ENCODE measurements at places on chromosomes 3 and 15.

DNA sequence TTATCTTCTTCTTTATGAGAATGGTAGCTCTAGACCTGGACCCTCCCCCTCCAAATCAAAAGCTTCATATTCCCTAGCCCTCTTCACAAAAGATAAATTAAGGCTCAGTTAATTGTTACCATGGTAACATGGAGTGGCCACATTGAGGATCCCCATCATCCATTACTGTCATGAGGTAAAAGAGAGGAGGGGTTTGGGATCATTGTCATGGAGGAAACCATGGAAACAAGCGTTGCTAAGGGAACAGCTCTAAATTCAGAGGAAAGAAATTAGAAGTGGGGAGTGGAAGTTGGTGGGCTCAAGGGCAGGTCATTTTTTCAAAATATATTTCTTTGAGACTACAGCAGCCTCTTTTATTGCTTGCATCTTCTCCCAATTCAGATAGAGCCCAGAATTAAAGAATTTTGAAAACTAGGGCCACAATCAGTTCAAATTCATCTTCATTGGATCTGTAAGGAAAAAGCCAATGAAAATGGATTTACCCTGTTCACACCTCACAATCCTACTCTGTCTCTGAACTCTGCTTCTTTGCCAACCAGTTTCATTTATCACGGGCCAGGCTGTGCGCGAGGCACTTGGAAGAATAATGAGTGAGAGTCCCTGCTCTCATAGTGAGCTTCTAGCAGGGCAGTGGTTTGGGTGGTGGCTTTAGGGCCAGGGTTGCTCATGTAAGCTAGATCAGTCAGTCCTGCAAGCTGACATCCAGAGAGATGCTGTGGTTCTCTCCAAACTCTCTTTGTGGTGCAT lies 11.6 kb upstream of the AEN start:
- DNase-seq, result no peak

- no peak for DNase-seq
These were observed 218.7 kb downstream of the FEZF2 start for GRCh38 chr3:62154457-62155148.

DNA sequence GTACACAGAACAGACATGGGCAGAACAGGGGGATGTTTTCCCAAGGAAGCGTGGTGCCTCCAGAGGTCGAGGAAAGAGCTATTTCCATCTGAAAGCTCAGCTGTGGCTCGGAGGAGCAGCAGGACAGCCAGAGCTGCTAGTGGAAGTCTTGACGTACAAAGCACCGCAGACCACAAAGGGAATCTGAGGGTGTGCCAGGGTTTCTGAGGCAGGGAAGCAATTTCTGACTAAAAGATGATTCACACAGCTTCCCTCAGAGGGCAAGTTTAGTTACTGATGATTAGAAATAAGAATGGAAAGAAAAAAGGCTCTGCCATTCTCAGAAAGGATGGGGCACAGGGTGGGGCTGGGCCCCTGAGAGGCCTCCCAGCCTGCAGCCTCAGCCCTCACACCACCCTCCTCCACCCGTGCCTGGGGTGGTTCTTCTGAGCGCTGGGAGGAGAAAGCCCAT lies 45.8 kb upstream of the SEC13 start:
- no peak for DNase-seq

GRCh38 chr15:51333571-51333970 lies 4.8 kb downstream of the CYP19A1 start:
- DNase-seq, result no peak

DNA sequence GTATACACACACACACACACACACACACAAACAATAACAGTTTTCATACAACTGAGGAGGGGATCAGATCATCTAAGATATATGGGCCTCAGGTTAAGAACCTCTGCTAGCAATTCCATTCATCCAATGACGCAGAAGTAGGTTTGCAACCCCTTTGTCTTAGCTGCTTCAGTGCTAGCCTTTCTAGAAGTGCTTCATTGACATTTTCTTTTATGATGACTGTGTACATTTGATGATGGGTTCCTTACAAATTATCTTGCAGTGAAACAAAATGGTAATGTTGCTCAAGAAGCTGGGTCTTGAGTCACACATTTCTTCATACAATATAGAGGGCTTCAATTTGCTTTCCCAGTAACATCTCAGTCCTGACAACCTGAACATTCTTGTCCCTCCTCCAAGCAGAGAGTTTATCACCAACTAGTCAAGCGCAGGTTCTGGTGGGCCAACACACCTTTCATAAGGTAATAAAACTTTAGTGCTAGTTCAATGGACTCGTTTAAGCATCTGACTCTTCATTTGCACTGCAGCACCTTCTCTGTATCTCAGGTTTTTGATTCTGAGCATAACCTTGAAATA lies 269.5 kb downstream of the CNTN3 start:
- DNase-seq, result no peak

DNA sequence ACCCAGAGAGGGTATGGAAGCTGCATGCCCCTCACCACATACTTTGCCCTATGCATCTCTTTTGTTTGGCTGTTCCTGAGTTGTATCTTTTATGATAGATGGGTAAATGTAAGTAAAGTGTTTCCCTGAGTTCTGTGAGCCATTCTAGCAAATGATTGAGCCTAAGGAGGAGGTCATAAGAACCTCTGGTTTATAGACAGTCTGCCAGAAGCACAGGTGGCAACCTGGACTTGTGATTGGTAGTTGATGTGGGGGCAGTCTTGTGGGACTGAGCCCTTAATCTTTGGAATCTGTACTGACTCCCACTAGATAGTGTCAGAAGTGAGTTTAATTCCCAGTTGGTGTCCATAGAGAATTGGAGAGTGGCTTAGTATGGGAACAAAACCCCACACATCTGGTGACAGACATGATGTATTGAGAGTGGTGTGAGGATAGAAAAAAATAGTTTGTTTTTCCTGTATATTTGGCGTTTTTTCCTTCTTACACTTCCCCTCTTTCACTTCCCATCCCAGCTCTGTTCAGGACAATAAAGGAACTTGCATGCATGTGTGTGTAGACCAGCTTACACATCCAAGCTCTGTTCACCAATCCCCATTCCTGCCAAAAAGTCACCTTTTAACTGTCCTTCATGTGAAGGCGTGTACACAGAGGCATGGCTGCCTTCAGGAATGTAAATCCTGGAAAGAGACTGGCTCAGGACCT lies 38.1 kb upstream of the SPPL2A start:
- DNase-seq, result no peak
